Occipital lobe (tissue), 3 donors: ENCODE measurements at places on chromosomes 7 and 10. TPM values are rescaled to one million over a fixed set of nuclear protein-coding genes. Genes with fewer than 3 reads are reported as not detected.

GRIFIN gene
- not detected for total RNA-seq

HMX2 gene
- total RNA-seq, result not detected

PDE6C gene
- total RNA-seq, result not detected

SPDYE9 gene
- not detected for total RNA-seq

PILRB gene
- total RNA-seq, result 9.5 TPM

CALN1 gene
- 45.5 TPM for total RNA-seq

TMEM213 gene
- not detected for total RNA-seq

KLF14 gene
- total RNA-seq, result not detected

NPFFR1 gene
- total RNA-seq, result 0.31 TPM

SPDYE6 gene
- 0.16 TPM for total RNA-seq

EZH2 gene
- total RNA-seq, result 28.9 TPM

TBXAS1 gene
- 3.4 TPM for total RNA-seq

OPALIN gene
- not detected for total RNA-seq

IFIT1 gene
- total RNA-seq, result 10.0 TPM

EPHA1 gene
- total RNA-seq, result not detected

AZGP1 gene
- not detected for total RNA-seq

CNPY1 gene
- 0.16 TPM for total RNA-seq

OR2A12 gene
- total RNA-seq, result not detected
